Upper lobe of left lung (tissue), 6 donors: ENCODE measurements at places on chromosomes 4 and X. TPM values are rescaled to one million over a fixed set of nuclear protein-coding genes. Genes with fewer than 3 reads are reported as not detected.
A peak's percentile ranks its signal among the peaks of the same experiment; 100 is the strongest.

CYSLTR1 gene
- 3.5 TPM for total RNA-seq

NWD2 gene
- not detected for total RNA-seq

SLC9B1 gene
- total RNA-seq: 0.46 TPM

HAND2 gene
- total RNA-seq: 0.33 TPM

EDA gene
- total RNA-seq: 6.0 TPM

SSX4B gene
- not detected for total RNA-seq

MORC4 gene
- total RNA-seq: 13.5 TPM

PARM1 gene
- 36.7 TPM for total RNA-seq

GRCh38 chrX:130171446-130172126 is at the start of gene RAB33A:
RAB33A (plus strand) TSS chrX:130171962; CDS start chrX:130172063, 101 bp downstream.
- H3K36me3 ChIP-seq: no peaks in the 10 kb centered on the region
- DNase-seq: peak; percentile 85
- H3K4me3 ChIP-seq: peak within 1 kb of the TSS; percentile 53

DNA sequence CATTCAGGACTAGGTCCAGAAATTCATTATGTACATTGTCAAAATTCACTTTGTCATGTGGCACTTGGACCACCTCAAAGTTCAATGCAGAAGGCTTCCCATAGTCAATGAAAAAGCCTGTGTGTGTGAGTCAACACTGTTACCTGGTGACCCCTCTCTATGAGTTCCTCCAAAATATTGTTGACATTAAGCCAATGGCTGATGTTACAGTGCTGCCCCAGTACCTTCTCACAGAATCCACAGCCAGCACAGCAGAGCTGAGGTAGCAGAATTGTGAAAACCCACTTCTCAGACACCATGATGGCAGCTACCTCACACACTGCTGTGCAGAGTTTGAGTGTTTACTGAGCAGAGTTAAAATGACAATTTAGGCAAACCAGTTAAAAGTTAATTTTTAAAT is 22.4 kb upstream of the UGT2B4 start:
- H3K27me3 ChIP-seq: no peaks in the 10 kb centered on the region
- no peak overlapping the region for H3K4me3 ChIP-seq
- no peak overlapping the region for H3K27ac ChIP-seq

GRCh38 chr4:105280338-105281123 is 133.9 kb downstream of the TET2 start:
- no peak overlapping the region for H3K27ac ChIP-seq
- no peaks in the 10 kb centered on the region for H3K27me3 ChIP-seq
- no peak overlapping the region for H3K4me3 ChIP-seq
- H3K4me1 ChIP-seq: no peaks in the 10 kb centered on the region
- no peak for DNase-seq
- peaks cover 10% of the 10 kb centered on the region for H3K36me3 ChIP-seq

DNA sequence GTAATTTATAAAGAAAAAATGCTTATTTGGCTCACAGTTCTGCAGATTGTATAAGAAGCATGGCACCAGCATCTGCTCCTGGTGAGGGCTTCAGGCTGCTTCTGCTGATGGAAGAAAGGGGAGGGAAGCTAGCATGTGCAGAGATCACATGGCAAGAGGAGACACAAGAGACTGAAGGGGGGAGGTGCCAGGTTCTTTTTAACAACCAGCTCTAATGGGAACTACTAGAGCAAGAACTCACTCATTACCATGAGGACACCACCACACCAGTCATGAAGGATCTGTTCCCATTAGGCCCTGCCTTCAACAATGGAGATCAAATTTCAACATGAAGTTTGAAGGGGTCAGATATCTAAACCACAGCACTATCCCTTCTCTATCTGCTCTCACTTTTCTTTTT is 9.4 kb upstream of the COPS4 start:
- H3K27ac ChIP-seq: no peak overlapping the region
- no peaks in the 10 kb centered on the region for H3K36me3 ChIP-seq
- no peaks in the 10 kb centered on the region for H3K4me1 ChIP-seq
- H3K4me3 ChIP-seq: no peak overlapping the region

- H3K27me3 ChIP-seq: no peaks in the 10 kb centered on the region
- peaks cover 14% of the 10 kb centered on the region for H3K4me1 ChIP-seq
- H3K36me3 ChIP-seq: no peaks in the 10 kb centered on the region
Measured at GRCh38 chr4:7207628-7208231, 15.4 kb downstream of the SORCS2 start.

- no peaks in the 10 kb centered on the region for H3K36me3 ChIP-seq
- H3K4me3 ChIP-seq: no peak overlapping the region
- no peaks in the 10 kb centered on the region for H3K4me1 ChIP-seq
- H3K27me3 ChIP-seq: no peaks in the 10 kb centered on the region
- no peak for DNase-seq
Measured at GRCh38 chrX:93420525-93421082, 252.8 kb downstream of the NAP1L3 start.

DNA sequence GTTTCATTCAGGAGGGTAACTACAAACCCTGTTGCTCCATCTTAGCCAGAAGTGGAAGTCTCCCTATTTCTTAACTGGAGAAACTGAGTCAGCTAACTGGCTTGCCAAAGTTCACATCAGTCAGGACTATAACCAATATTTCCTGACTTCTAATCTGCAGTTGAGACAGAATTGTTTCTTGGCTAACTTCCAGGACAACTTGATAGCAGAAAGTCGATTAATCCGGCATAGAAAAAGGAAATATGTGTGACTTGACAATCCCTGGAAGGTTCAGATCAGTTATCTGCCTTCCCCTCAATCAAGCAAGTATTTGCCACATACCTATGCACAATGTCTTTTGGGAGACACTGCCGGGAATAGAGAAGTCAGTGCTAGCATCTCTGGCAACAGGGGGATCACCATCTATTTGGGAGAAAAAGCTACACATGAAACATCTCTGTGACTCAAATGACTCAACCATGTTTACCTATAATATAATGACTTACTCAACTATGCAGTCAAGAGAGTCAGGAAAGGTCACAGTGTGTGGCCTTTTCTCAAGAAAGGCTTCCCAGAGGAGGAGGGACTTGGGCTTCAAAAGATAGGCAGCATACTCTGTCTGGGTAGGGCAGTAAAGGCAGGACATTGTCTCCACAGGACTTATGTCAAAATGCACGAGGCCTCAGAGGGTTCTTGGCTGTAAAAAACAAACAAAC is 12.4 kb upstream of the LONRF3 start:
- H3K4me3 ChIP-seq: no peak overlapping the region
- H3K4me1 ChIP-seq: no peaks in the 10 kb centered on the region
- H3K36me3 ChIP-seq: no peaks in the 10 kb centered on the region
- H3K27me3 ChIP-seq: no peaks in the 10 kb centered on the region

- H3K4me1 ChIP-seq: no peaks in the 10 kb centered on the region
- no peak overlapping the region for H3K4me3 ChIP-seq
Measured at GRCh38 chr4:40378619-40379018, 43.5 kb downstream of the CHRNA9 start.

- no peak overlapping the region for H3K27ac ChIP-seq
- H3K36me3 ChIP-seq: no peaks in the 10 kb centered on the region
- H3K4me1 ChIP-seq: no peaks in the 10 kb centered on the region
- H3K27me3 ChIP-seq: no peaks in the 10 kb centered on the region
- no peak for DNase-seq
- no peak overlapping the region for H3K4me3 ChIP-seq
Measured at GRCh38 chr4:61886131-61886530, 686.0 kb downstream of the ADGRL3 start.

GRCh38 chr4:128728190-128728589 is 81.3 kb upstream of the JADE1 start:
- H3K27me3 ChIP-seq: no peaks in the 10 kb centered on the region
- H3K36me3 ChIP-seq: no peaks in the 10 kb centered on the region
- no peak overlapping the region for H3K4me3 ChIP-seq
- H3K27ac ChIP-seq: no peak overlapping the region
- no peaks in the 10 kb centered on the region for H3K4me1 ChIP-seq

- no peaks in the 10 kb centered on the region for H3K36me3 ChIP-seq
- H3K4me1 ChIP-seq: no peaks in the 10 kb centered on the region
- H3K27ac ChIP-seq: no peak overlapping the region
- no peak for DNase-seq
- no peak overlapping the region for H3K4me3 ChIP-seq
Measured at GRCh38 chr4:27140486-27140885, 279.8 kb downstream of the STIM2 start.
